ENCODE measurements at places on chromosomes 12 and 14.

- no peak for DNase-seq
Observed at GRCh38 chr12:53231671-53231920, 413 bp downstream of the RARG start.

- DNase-seq: no peak
Observed at GRCh38 chr12:77521508-77522115, 309.1 kb upstream of the NAV3 start.

DNA sequence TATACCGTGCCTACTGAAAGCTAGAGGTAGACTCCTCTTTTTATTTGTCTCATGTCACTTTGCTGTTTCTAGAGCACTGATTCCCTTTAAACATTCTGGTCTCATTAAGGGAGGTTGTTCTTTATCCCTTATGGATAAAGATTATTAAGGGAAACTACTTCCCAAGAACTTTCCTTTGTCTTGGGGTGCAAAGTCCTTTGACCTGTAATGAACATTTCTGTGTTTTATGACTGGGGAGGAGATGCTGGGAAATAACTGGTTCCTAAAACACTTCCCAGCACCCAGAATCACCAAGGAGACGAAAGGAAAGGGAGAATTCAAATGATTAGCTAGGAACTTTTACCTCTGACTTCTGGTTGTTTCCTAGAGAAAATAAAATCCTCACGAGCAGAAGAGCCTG lies 63.2 kb upstream of the ACTN1 start:
- no peak for DNase-seq

DNA sequence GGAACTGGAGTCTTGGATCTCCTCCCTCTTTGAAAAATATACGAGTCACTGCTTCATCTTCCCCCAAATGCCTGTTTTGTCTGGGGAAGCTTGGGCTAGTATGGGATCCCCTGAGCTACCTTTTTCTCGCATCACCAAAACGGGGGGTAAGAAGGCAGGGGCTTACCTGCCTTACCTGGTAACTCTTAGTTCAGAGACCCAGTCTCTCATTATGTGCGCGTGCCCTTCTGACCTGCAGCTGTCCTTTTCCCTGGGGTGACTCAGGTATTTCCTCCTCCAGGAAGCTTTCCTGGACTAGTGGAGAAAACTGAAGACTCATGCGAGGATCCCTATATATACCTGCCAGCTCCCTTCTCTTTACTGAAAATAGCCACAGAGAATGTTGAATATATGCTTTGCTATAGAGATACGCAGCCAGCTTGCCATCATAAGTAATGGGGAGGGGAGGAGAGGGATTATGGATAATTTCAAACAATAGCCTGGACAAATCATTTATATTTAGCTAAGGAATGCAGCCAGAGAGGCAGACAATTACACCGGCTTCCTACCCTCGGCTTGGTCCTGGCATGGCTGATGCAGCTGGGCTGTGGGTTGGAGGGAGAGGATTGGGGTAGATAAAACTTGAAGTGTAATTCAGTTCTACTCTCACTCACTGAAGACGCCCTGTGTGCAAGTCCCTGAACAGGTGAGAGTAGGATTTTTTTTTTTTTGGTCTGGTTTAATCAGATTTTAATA lies 1.1 kb downstream of the TSPAN9 start:
- peak; percentile 5 for DNase-seq

GRCh38 chr14:101105045-101105444 lies 201.5 kb upstream of the RTL1 start:
- DNase-seq: no peak

DNA sequence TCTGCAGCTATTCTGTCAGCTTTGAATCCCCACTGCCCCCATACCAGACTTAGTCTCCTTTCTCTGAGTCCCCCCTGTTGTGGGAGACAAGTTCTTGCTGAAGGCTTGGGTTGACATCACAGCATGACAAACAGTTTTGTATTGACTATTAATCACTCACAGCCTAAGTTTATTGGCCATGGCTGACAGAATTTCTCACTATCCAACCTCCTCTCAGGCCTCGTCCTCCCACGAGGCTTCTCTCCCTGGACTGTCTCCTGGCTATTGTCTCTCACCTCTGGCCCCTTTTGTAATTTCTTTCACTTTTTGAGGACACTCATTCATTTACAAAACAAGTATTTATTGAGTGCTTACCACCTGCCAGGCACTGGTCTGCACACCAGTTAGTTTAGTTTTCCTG lies 35.2 kb upstream of the DCD start:
- no peak for DNase-seq

- peak; percentile 35 for DNase-seq
Observed at GRCh38 chr14:100076133-100076532, 10.9 kb downstream of the EVL start.

DNA sequence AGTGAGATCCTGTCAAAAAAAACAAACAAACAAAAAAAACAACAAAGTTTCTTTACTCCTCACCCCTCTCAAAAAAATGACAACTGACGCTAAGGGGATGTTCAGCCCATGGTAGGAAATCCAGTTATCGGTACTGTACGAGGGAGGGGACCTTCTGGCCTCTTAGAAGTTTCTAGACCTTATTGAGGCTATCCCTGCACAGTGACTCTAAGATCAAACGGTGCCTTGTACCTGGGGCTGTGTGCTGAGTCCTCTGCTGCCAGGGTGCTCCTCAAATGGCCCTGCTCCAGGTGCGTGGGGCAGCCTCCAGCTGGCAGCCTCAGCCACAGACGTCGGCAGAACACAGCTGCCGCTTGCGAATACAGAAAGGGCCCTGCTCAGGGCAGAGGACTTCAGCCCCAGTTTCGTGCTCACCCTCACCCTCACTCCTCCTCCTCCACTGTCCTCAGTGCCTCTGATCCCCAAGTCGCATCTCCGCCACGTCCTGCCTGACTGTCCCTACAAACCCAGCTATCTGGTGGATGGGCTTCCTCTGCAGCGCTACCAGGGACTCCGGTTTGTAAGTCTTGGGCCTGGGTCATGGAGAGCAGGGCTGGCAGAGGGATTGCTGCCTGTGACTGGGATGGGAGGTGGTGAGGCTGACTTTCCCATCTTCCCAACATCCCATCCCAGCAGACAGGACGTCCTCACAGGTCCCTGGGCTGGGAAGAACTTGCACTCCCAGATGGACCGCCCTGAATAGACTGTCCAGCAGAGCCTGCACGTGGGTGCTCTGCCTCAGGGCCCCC lies 90.9 kb downstream of the B4GALNT3 start:
- DNase-seq: no peak

- DNase-seq: no peak
Observed at GRCh38 chr12:6193853-6194815, 6.1 kb upstream of the CD9 start.

- no peak for DNase-seq
Observed at GRCh38 chr12:99311373-99311772, 336.2 kb upstream of the GARIN6 start.

DNA sequence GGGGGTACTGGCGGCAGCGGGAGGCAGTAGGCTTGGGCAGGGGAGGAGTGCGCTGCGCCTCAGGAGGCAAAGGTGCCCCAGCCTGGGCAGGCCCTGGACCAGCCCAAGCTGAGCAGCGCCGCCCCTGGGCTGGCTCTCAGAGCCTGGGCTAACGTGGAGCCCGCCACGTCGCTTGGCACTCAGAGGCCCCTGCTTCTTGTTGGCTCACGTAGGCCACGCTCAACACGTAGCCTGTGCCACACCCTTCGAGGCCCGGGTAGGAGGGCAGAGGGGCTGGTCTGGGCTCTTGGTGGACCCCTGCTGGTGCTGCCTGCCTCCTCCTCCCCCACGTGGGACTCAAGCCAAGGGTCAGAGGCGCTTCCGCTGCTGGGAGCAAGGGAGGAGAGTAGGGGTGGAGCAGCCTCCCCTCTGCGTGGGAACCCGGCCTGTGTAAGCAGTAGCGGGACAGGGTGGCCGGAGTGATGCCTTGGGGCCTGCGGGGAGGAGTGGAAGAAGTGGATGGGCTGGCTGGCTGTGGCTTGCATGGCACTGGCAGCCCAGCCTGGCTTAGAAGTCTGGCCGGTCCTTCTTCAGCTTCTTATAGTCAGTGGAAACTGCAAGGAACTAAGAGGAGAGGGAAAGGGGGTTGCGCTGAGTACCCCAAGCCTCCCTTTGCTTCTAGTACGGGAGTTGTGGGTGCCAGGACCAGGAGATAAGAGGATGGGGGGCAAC lies 5.7 kb downstream of the SHMT2 start:
- peak; percentile 74 for DNase-seq

- no peak for DNase-seq
Observed at GRCh38 chr12:50079771-50080170, 5.4 kb upstream of the SMARCD1 start.

DNA sequence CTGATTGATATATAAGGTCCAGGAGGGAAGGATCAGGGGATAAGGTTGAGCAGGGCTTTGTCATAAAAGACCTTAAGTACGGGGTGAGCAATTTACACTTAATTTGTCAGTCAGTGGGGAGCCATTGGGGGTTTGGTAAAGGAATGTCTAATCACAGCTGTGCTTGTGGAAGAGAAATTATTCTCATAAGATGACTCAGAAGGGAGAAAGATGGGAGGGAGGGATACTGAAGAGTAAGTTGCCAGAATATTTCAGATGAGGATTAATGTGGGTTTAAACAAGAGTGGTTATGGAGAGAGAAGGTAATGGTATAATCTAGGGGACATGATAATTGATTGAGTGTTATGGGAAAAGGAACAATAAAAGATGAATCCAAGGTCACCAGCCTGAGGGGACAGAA lies 500.1 kb upstream of the CCDC196 start:
- no peak for DNase-seq

GRCh38 chr12:29428633-29429032 lies 47.7 kb upstream of the ERGIC2 start:
- no peak for DNase-seq
